Renal pelvis (tissue), 12 donors: ENCODE measurements at places on chromosomes 12 and 14. TPM values are rescaled to one million over a fixed set of nuclear protein-coding genes. Genes with fewer than 3 reads are reported as not detected.
A peak's percentile ranks its signal among the peaks of the same experiment; 100 is the strongest.

GRCh38 chr14:102795060-102795925 is 18.0 kb downstream of the TRAF3 start:
- no peak for DNase-seq

- DNase-seq, result no peak
Observed at GRCh38 chr12:47131011-47131410, 51.3 kb upstream of the AMIGO2 start.

Gene TAS2R8
- polyA plus RNA-seq, result not detected

Gene ARHGEF25
- 33.9 TPM for polyA plus RNA-seq

- no peak for DNase-seq
Observed at GRCh38 chr12:105256921-105257320, 20.9 kb upstream of the APPL2 start.

Gene ANG
- polyA plus RNA-seq, result 4.2 TPM

Gene RTN1
- 4.3 TPM for polyA plus RNA-seq

- no peak for DNase-seq
Observed at GRCh38 chr12:89349814-89350213, 2.5 kb downstream of the DUSP6 start.

DNA sequence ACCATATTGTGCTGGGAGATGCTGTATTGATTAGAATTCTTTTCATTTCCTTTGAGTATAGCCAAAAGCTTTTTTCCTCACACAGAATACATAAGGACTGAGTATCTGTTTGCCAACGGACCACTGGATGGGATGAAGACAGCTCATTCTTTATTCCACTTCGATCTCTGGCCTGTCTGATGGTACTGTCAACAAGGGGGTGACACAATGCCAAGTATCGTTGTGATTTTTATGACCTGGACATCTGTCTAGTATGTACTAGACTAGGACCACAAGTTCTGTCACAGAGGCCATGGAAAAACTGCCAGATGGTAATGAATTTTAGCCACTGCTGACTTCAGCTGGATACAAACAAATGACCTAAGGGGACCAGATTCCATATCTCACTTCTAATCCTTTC is 502.7 kb downstream of the SOX5 start:
- DNase-seq, result no peak

DNA sequence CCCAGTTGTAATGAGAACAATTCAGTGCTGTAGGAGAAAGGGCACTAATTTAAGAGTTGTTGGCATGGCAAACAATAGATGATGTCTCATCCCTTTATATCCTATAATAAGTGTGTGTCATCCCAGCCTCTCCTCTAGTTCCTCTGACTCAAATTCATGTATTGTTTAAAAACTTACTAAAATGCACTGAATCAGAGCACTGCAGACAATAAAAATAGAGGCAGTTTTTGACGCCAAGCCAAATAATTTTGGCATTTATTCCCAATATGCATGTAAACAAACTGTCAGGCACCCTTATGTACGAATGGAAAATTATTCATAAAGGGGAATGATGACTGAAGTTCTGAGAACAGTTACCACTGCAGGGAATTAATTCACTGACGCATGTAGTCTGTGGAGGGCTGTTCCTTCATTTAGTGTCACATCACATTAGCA is 57.9 kb upstream of the TMX1 start:
- DNase-seq, result no peak

DNA sequence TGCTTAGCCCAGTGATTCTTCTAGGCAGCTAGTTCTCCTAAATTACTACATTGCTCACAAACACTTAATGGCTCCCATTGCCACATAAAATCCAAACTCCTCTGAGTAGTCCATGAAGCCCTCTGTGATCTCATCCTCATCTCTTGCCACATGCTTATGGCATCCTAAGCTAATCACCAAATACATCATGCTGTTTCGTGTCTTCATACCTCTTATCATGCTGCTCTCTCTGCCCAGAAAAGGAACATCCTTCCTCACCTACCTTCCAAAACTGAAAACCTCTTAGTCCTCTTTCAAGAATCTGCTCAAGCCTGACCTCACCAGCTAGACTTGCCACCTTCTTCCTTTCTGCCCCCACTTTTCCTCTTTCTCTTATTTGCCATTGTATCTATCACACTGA is 108.5 kb downstream of the DUSP6 start:
- DNase-seq, result no peak

Gene HRK
- 0.39 TPM for polyA plus RNA-seq

DNA sequence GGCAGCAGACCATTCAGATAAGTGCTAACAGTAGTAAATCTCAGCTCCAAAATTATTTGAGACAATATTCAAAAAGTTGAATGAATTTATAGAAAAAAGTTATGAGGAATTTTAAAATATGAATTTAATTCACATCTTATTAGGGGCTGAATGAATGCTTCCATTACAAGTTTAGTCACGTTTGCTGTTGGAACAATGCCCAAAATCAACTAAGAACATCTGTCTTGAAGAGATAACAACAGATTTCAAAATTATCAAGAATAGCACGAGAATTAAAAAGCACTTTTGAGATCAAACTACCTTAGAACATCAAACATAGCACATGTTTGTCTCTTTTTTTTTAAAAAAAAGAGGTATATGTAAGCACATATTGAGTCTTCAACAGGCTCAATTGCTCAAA is 115.4 kb upstream of the PPFIA2 start:
- DNase-seq, result no peak

DNA sequence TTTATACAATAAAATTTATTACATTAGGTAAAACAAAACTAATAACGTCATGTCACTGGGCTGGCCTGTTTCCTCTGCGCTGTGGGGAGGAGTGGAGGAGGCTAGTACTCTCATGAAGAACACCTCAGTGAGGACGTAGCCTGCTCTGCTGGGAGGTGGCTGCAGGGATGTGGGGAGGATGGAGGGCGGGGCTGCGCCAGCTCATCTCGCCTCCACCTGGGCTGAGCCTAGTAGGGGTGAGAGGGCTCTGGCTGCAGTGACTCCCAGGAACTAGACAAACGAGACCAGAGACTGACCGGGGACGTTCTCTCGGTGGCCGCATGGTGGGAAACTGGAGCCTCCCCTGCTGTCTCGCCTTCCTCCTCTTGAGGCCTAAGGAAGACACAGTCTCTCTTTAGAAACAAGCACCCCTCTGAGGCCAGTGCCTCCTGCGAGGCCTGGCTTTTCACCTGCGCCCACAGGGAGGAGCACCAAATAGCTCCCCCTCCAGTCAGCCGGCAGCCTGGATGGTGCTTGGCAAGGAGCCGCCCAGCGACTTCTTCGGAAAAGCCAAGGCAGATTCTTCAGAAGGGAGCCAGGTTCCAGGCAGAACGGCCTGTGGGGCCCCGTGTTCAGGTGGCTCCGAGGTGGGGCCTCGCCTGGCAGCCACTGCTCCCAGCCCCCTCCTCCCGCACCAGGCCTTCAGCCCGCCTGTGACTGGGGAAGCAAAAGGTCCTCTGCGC is 62.4 kb downstream of the PLEKHG3 start:
- no peak for DNase-seq

DNA sequence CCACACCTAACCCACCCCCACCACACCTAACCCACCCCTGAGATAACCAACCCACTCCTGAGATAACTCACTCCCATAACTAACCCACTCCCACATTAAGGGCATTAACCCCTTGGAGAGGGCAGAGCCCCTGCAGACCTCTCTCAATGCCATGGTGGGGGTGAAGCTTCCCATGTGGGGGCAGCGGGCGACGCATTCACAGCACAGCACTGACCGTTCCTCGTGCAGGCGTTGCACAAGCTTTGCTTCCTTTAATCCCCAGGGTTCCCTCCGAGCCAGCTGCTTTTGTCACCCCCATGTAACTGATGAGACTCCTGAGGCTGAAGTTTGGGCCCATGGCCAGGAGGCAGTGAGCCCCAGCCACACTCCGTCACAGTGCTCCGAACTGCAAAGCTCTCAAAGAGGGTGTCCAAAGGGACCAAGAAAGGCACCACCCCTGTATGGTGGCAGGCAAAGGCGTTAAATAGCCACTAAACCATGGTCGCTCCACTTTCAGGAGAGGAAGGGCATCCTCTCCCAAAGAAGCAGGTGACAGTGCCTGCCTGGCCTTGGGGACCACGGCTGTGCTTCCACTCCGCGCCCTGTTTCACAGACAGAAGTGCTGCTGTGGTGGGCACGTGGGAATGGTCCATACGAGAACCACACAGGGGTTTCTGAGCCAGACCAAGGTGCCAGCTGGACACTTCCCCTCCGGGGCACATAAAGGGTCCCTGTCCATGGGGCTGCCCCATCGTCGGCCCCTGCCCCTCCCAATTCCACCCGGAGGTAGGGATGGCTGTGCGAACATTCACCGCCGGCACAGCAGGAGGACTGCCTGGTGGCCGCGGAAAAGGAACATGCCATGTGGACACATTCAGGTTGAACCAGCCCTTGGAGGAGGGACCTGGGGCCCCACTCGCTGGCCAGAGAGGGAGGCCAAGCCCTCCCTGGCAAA is 28.3 kb downstream of the GALNT9 start:
- DNase-seq, result no peak

DNA sequence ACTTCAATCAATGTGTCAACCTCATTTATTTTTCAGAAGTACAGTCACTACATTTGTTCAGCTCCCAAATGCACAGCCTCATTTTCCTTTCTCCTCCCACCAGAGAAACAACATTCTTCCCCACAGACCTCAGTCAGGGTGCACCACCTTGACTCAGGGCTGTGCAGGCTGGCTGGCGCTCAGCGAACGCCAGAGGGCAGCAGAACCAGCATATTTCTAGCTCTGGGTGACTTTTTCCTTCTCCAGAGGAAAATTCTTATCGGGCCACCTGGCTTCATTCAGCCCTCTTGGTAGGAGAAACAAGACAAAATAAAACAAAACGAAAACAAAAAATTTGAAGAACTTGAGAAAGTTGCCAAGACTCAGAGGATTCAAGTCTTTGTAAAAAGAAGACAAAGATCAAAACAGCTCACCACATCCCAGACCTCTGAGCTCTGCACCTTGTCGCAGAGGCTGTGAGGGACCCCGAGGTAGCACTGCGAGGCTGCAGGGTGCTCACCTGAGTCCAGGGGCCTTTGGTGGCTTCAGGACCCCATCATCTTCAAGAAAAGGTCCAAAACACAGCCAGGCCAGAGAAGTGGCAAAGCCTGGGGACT is 33.7 kb downstream of the PAH start:
- peak; percentile 39 for DNase-seq

Gene RDH5
- 41.4 TPM for polyA plus RNA-seq

Gene HSPA2
- 18.6 TPM for polyA plus RNA-seq

Gene AMIGO2
- polyA plus RNA-seq, result 42.9 TPM

Gene SRRM4
- 0.03 TPM for polyA plus RNA-seq

GRCh38 chr12:119783787-119784186 is 93.3 kb downstream of the CIT start:
- no peak for DNase-seq

- no peak for DNase-seq
Observed at GRCh38 chr14:74459976-74460375, 33.1 kb downstream of the NPC2 start.

DNA sequence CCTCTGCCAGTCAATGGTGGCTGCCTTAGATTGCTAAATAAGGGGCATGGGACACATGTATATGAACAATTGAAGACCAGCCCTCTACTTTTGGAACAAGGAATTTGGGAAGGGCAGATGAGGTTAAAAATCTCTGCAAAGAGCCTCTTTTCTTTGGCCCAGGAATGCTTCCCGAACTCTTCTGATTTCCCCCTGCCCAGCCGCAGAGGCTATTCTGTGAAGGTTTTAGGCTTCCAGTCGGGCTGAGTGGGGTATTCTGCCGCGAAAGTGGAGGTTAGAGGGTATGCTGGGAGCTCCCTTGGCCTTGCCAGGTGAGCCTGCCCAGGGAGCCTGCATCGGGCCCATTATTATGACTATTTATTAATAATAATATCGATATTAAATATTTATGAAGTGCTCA is 1.2 kb downstream of the POU6F1 start:
- DNase-seq, result no peak

DNA sequence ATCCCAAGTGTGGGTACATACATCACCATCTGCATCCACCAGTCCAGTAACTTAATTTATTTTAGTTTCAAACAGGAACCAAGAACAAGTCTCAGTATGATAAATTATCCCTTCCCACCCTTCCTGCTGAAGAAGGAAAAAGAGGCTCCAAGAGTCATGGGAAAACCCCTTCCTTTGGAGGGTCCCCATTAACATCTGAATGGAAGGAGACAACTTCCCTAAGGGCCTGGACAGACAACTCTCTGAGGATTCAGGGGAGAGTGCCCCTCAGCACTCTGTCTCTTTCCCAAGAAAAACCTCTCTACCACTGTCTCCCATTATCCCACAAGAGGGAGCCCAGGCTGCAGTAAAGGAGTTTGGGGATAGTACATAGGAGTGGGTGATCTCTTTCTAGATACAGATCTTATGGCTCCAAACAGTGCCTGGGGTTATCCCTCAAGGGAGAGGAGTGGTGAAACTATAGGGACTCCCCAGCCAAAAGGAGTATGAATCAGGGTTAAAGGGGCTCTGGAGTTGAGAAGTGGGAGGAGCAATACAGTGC is 6.2 kb downstream of the WNT10B start:
- no peak for DNase-seq

DNA sequence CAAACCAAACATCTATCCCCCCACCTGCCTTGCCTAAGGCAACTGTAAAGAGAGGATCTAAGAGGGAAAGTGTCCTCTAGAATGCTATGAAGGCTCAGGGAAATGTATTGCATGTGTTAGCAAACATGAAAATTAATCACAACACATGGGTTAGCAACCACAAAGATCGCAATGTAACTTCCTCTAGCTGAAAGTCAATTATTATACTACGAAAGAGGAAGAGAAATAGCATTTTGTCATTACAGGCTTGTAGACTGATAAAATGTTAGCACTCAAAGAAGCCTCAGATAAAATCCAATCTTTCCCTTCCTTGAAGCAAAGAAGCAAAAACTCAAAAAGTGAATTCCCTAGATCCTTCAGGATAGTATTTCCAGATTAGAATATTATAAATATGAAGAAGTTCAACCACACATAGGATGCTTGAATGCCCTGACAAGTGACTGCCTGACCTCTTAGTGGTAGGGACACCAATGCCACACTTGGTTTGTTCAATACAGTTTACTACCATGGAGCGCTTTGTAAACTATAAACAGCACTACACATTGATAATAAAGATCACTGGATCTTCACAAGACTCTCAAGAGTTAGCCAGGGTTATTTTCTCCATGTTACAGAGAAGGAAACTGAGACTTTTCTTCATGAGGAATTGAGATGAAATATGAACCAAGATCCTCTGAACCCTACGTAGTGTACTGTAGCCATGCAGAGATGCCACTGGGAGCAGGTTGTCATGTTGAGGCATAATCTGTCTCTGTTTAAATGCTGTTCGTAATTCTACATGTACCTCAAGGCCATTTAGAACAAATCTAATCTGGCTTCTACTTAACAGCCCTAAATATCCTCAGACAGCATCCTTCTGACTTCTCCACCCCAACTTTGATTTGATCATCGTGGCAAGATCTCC is 100.7 kb downstream of the ITPR2 start:
- no peak for DNase-seq

GRCh38 chr12:96220902-96221301 is 26.7 kb downstream of the ELK3 start:
- DNase-seq, result no peak

GRCh38 chr12:11653215-11653753 is 3.8 kb downstream of the ETV6 start:
- DNase-seq, result no peak
